ENCODE measurements at places on chromosomes 7 and 10.

- DNase-seq: no peak
Observed at GRCh38 chr7:107353701-107354100, 116.2 kb upstream of the GPR22 start.

DNA sequence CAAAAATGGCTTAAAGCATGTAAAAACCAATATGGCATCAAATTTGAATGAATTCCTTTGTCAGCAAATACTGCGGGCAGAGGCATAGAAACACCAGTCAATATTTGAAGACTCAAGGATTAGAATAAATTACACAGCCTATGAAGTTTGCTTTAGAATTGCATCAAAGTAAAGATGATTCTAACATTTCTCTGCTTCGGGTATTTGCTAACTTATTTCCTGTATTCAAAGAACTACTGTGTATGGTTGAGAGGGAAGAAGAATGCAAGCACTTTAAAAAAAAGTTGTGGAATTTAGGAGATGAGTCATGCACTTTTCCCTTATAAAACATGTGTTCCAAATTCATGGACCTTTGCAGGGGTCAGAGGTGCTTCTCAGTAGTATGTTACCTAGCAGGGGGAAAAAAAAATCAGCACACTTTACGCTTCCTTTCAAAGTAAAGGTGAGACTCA, 90.1 kb downstream of the PIP4K2A start:
- no peak for DNase-seq

DNA sequence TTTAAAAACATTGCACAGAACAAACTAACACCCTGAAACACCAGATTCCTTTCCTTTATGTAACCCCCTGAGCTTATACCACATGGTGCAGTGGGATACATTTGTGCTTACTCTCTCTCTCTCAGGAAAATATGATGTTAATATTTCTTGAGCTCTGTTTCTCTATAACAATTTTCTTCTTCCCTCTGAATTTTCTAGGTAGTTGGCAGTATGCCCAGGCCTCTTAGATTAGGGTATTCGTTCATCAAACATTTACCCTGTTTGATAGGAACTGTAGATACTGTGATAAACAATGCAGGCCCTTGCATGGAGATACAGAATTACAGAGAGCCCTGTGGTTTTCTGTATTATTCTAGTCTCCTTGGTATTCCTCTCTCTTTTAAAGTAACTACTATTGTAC, 567.8 kb downstream of the IPMK start:
- DNase-seq: peak; percentile 14

- peak; percentile 93 for DNase-seq
Observed at GRCh38 chr10:85916994-85917573, 449.5 kb downstream of the GRID1 start.

- DNase-seq: no peak
Observed at GRCh38 chr10:1782841-1783240, 45.5 kb upstream of the ADARB2 start.

- no peak for DNase-seq
Observed at GRCh38 chr7:28026237-28026636, 154.4 kb downstream of the JAZF1 start.

DNA sequence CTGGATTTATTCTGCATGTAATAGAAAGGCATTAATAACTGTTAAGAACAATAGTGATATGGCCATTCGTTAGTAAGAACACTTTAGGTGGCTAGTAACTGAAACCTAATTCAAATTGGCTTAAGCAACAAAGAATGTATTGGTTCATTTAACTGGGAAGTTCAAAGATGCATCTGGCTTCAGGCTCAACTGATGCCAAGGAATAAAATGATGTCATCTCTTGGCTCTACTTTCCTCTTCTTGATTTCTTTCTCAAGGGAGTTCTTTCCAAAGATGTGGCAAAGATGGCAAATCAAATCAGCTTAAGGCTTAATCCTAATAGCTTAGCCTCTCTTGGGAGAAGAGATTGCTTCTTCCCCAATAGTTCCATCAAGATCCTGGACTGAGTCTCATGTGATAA, 51.6 kb downstream of the PIK3CG start:
- DNase-seq: no peak

- no peak for DNase-seq
Observed at GRCh38 chr10:7007600-7008190, 403.1 kb downstream of the SFMBT2 start.

Measured in NCI-H146 (cell line).